ENCODE measurements at places on chromosomes 6 and 20.
A peak's percentile ranks its signal among the peaks of the same experiment; 100 is the strongest.

DNA sequence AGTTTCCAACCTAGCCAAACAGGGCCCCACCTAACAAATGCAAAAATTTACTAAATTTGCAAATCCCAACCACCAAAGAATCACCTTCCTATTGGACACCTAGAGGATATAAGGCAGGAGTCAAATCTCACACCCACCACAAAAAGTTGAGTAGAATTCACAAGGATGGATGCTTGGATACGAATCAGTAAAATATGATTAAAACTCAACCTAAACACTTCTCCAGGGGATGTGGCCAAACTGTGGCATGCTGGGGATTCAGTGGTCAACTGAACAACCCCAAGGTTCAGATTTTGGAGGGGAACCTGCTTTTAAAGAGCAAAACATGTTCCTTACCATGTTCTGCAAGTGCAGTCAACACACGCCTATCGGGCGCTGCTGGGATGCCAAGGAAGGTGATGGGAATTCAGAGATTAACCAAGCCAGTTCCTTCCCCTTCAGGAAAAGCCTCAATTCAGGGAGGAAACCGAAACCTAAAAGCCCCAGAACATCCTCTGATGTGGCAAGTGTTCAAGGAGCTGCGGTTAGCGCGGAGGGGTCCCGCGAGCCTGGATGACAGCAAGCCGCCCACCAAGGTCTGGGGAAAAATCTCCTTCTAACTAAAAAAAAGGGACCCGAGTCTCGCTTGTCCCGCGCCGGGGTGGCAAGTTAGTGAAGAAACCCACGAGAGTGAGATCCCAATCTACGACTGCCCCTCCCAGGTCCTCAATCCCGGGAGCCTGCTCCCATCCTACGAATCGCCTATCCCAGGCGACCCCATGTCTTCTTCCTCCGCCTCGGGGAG, 902 bp downstream of the SAMHD1 start:
- no peak for ATAC-seq

GRCh38 chr6:137661601-137662000, 167.4 kb upstream of the OLIG3 start:
- no peak for ATAC-seq

- no peak for ATAC-seq
These were observed 526.5 kb downstream of the NKAIN2 start for GRCh38 chr6:124330197-124330596.

GRCh38 chr6:129141499-129141898, 258.6 kb downstream of the LAMA2 start:
- ATAC-seq, result no peak

DNA sequence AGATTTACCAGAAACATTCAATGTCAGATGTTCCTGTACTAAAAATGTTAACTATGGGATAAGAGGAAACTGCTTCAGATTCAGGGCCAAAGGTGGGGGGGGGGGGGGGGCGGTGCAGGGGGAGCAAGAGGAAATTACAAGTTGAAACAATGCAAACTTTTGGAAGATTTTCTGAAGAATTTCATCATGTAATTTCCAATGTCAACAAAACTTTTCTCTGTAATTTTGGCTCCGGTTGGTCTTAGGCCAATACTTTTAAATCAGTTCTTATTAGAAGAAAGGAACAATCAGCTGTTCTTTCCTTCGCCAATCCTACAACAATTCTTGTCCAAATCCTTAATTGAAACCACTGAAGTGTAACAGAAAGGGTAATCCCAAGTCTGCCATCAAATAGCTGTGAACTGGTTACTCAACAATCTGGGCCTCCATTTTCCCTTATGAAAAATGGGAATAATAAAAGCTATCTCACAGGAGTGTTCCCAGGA, 13.1 kb downstream of the UQCC1 start:
- no peak for ATAC-seq

GRCh38 chr20:1918491-1919165, 23.4 kb downstream of the SIRPA start:
- ATAC-seq, result no peak

GRCh38 chr6:143708889-143709288, 31.1 kb downstream of the PHACTR2 start:
- no peak for ATAC-seq

- no peak for ATAC-seq
These were observed 177.2 kb downstream of the TSHZ2 start for GRCh38 chr20:53149148-53149889.

- no peak for ATAC-seq
These were observed 19.1 kb downstream of the SERINC1 start for GRCh38 chr6:122452509-122452908.

- ATAC-seq, result no peak
These were observed 117.8 kb downstream of the DACT2 start for GRCh38 chr6:168201799-168202198.

DNA sequence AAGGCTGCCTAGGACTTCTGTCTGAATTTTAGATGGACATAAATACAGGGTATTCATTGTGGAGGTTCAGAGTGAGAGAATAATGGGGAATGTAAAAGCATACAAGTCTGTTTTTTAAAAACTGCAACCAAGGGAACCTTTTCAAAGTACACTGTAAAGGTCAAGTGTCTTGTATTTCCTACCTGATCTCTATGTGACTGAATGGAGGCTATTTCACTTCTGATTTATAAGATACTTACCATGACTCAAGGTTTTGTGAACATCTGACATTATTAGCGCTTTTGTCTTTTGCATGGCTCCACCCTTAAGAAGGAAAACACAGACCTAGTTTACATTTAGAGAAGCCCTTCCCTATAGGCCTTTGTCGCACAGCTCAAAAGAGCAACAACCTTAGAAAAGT, 126.5 kb downstream of the ZFAND3 start:
- peak; percentile 27 for ATAC-seq

GRCh38 chr6:25835442-25836283, 3.8 kb upstream of the SLC17A1 start:
- ATAC-seq, result no peak

- ATAC-seq, result no peak
These were observed 61.6 kb downstream of the IRF4 start for GRCh38 chr6:453152-453551.

GRCh38 chr6:297571-298232, 5.4 kb downstream of the DUSP22 start:
- no peak for ATAC-seq

- ATAC-seq, result no peak
These were observed 14.9 kb downstream of the MTFR2 start for GRCh38 chr6:136235233-136235564.
